H7 (cell line): ENCODE measurements at places on chromosomes 4 and X.

DNA sequence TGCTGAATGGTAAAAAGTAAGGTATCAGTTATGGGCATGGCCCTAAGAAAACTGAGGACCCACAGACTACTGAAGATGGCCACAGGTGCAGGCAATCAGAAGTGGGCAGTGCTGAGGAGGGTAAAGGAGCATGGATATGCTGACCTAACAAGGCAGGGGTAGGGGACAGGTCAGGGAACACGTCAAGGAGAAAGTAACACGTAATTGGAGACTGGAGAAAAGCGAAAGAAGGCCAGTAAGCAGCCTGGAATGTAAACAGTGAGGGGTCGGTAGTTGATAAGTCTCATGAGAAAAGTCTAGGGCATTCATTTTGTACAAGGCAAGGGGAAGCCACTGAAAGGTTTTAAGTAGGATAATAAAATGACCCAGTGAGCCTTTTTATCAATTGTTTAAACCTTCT, 153.3 kb downstream of the PRDM5 start:
- no peak for DNase-seq

- no peak for DNase-seq
These were observed 119.5 kb downstream of the RAB28 start for GRCh38 chr4:13364653-13365052.

DNA sequence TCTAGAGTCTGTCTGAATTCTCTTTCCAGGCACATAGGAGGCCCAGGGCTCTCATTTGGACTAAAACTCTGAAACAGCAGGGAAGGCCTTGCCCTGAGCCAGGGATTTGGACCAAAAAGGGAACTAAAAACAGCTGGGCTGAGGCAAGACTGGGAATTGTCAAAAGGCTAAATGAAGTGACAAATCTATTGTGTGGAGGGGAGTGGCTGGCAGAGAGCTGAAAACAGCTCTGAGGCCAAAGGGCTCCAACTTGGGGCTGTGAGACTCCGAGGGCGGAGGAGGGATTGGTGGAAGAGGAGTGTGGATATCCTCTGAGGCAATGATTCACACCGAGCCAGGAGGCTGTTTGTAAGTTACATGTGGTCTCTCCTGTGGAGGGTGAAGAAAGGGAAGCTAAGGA, 63.2 kb downstream of the PHEX start:
- DNase-seq: no peak

DNA sequence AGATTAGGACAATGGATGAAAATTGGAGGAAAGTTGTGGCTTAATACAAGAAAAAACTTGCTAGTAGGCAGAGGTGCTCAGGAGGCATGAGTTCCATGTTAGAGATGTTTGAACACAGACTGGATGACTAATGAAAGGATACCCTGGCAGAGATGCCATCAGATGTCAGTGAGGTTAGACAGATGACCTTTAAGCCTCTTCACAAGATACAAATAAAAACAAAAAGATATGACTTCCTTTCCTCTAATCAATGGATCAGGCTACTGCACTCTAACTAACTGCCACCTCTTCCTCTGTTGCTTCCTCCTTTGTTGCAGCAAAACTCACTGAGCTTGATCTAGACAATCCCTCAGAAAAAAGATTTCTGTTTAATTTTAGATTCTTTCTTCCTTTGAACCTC, 14.7 kb downstream of the STAP1 start:
- DNase-seq: no peak

DNA sequence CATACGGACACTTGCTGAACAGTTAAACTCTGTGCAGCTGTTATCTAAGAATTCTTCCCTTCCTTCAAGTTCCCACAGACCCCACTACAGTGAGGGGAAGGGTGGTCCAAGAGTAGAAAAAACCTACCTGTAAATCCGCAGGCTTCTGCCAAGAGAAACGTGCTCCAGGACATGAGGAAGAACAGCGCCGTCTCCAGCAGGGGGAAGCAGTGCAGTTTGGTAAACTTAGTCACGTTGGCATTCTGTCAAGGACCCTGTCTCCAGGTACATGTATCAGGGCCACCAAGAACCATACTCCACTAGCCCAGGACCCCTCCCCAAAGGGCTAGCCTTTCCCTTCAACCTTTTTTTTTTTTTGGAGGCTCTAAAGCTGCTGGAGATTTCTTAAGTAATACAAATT, 79.9 kb downstream of the CHST7 start:
- DNase-seq: peak; percentile 36

DNA sequence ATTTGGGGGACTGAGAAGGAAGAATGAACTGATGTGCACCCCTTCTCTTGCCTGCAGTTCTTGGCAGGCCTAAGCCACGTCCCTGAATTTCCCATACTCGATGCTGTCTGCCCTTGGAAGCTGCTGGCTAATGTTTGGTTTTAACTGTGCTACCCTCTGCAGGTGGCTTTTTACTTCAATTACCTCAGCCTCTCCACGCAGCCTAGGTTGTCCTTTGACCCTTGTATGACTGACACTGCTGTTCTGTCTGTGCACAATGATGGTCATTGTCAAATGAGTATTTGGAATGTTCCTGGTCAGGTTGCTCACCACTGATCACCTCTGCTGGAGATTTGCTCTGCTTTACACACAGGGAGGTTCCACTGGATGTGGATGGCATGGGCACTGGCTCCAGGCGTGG, 137.1 kb downstream of the ZNF518B start:
- DNase-seq: no peak

DNA sequence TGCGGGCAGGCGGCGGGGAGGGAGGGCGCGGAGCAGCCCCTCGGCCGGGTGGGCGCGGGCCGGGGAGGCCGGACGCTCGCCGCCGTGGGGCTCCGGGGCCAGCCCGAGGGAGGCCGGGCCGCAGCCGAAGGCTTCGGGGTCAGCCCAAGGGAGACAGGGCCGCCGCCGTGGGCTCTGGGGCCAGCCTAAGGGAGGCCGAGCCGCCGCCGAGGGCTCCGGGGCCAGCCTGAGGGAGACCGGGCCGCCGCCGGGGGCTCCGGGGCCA, 251 bp downstream of the KIAA0232 start:
- DNase-seq: no peak

DNA sequence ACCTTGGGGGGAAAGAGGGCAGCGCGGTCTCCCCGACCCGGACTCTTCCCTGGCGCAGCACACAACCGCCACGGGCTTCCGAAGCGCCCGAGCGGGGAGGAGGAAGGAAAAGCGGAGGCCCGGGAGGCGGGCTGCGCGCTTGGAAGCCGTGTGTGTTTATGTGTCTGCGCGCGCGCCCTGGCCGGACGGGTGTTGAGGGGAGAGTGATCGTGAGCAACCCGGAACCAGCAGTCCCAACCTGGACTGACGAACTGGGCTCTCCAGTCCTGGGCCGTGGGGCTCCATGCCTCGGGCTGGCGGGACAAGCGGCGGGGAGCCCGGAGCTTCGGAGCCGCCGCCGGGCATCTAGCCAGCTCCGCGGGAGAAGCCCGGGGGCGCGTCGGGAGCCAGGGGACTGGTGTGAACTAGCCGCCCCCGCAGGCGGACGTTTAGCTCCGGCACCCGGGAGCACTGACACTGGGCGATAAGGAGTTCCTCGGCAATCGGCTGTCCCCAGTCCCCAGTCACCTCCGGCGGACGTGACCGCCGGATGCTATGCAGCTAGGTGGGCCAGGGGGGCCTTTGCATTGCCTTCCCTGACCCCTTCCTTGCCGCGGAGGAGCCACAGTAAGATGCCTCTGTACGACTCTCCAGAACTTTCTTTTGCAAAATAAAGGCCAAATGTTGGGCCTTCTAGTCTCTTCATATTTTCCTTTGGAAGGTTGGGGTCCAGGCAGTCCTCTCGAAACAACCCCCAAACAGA, 74.8 kb upstream of the BCOR start:
- DNase-seq: peak; percentile 76

DNA sequence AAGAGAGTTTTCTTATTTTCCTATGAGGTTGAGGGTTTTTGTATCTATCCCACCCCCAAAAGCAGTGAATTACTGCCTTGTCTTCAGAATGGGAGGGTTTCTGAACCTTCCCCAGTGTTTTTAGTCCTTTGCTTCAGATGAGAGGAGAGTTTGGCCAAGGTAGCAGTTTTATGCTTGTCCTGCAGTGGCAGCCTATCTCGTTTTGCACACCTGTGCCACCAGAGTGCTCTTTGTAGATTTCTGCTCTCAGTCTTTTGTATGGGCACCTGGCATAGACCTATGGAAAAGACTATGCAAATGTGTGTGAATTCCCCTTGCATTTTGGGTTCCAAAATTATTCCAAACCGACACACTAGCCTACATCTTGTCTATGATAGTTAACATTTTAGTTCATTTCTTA, 5.8 kb downstream of the TBC1D19 start:
- DNase-seq: peak; percentile 17

DNA sequence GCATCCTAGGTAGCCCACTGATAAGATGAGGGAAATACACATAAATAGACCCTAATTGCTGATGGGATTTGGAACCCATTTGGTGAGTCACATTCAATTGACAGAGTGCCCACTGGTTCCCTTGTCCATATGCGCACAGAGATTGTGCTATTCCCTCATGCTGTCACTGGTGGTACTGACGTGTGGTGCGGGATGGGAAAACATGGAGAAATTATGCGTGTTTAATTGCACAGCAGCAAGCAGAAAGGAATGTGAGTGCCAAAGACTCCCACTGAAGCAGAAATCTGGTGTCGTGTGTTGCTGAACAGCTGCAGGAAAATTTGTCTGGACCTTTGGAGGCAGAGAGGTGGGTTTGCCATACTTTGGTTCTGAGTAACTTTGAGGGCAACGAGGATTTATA, 92.2 kb downstream of the NHSL2 start:
- DNase-seq: no peak

DNA sequence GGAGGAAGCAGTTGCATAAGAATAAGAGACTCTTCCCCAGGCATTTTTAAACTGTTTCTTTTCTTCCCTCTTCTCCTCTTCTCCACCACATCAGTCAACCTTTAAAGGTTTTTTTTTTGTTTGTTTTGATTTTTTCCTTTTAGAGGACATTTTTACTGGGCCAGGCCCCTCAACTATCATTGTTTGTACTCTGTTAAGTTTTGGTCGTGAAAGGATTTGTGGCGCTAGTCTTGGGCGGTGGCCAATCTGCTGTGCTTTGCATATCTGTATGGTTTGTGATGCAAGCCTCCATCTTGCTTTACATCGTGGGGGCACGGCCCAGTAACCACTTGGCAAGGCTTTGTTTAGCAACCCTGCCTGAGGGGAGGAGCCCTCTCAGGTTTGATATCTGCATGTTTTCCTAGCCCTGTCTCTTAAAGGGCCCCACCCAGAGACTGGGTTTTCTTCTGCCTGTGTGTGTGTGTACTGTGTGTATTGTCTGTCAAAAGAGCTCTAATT, 101.9 kb upstream of the SLITRK2 start:
- DNase-seq: no peak
